ENCODE measurements at places on chromosomes 6 and 20. TPM values are rescaled to one million over a fixed set of nuclear protein-coding genes. Genes with fewer than 3 reads are reported as not detected.

The AKAP12 gene
- 62.0 TPM for polyA plus RNA-seq

The HS3ST5 gene
- not detected for polyA plus RNA-seq

The MYB gene
- polyA plus RNA-seq: 0.09 TPM

- peak; percentile 29 for DNase-seq
Observed at GRCh38 chr20:36465109-36466080, 75.9 kb upstream of the MYL9 start.

- DNase-seq: no peak
Observed at GRCh38 chr20:54608039-54608745, 132.8 kb downstream of the DOK5 start.

GRCh38 chr6:7165890-7166267, 58.1 kb downstream of the RREB1 start:
- DNase-seq: no peak

GRCh38 chr6:11972806-11973205, 39.3 kb upstream of the HIVEP1 start:
- no peak for DNase-seq

DNA sequence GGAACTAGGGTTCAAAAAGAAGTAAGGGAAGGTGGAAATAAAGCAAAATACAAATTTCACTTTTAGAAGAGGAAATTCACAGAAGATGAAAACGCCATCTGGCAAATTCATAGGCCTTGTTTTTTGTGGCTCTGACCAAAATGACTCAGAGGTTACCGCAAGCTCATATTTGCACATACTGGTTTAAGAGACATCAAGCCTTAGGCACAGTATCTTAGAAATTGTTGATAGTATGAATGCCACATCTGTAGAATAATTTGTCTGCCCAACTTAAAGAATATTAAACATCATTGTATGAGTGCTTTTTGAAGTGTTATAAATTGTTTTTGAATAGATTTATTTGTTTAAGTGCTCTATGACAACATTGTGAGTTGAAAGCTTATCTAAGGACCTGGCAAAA, 10.6 kb downstream of the TAAR1 start:
- DNase-seq: no peak

DNA sequence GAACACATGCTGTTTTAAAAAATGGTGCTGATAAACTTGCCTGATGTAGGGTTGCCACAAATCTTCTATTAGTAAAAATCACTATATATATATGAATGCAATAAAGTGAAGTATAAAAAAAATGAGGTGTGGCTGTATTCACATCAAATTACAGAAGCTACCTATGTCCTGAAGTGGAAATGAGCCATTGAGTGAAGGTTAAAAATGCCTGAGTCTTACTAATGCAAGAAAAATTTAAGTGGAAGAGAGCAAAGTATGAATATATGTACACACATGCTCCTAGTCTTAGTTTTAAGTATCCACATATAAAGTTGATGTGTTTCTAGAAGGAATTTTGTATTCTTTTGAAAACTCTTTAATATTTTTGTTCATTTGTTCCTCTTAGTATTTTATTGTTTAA, 808.3 kb upstream of the MAN1A1 start:
- no peak for DNase-seq

DNA sequence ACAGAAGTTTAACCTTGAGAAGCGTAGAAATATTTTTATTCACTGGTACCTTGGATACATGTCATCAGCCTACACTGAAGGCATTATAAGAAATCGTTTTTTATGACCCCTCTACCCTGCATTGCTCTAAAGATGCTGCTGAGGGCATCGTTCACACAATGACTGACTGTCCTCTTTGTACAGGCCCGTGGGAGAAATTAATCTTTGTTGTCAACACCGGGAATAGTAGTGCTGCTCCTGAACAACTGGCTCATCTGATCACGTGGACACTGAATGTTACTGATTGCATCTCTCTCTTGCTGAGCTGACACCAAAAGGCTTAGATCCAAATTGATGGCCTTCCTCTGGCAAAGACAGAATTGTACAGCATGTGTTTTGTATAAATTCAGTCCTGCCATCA, 157.1 kb upstream of the SMLR1 start:
- no peak for DNase-seq

DNA sequence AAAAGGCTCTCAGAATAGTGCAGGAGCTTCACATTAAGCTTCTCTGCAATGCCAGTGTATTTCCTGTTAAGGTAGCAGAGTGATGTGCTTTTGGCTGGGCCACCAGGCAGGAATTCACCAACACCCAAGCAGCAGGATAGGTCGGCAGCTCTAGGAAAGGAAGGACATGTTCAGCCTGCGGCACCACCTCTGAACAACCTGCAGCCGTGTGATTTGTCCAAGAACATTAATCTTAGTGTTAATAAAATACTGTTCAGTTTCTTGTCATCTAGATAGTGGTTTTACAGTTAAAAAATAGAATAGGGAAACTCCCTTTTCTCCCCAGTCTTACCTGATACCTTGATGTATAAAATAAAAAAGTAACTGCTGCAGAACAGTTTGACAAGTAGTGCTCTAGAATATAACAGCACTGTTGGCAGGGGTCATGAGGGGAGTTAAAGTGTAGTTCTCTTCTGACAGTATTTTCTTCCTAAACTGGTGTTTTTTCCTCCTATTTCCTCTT, 18.8 kb downstream of the ZNF292 start:
- no peak for DNase-seq

DNA sequence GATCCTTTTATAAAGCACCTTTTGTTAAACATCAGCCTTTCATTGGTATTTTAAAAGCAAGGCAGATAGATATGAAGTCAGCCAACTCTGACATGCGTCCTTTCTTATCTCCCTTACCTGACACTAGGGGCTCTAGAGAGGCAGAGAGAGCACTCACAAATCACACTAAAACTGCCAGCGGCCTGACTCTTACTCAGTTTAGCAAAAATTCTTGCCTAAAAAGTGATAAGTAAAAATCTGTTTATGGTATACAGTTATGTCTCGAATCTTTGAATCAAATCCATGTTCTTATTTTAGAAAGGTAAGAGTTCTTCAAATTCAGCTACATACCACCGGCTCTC, 10.4 kb upstream of the TDRD6 start:
- DNase-seq: no peak

GRCh38 chr6:5132731-5133130, 47.6 kb downstream of the PPP1R3G start:
- DNase-seq: peak; percentile 91

DNA sequence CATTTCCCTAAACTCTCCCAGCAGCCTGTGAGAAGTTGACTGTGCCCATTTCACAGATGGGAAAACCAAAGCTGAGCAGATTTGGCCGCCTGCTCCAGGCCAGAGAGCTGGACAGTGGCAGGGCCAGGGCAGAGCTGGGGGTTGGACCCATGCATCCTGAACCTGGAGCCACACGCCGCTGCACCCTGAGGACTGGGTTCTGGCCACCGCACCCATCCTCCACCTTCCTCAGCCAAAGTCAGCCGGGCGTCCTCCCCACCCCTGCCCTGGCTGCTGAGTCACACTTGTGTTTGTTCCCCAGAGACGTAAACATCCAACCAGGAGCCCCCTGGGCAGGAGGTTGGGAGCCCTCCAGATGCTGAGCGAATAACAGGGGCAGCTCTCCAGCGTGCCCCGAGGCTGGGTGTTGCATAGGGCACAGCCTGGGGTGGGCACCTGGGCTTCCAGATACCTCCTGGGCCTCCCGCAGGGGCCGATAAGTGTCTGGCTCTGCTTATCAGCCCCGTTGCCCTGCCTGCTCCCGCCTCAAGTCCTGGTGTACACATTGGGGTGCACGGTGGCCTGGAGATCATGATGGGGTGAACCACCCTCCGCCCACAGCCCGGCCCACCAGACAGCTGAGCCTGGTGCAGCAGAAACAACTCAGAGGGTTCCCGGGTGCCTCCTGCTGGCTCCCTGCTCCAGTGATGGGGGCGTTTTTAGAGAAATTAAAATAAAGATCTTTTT, 23.8 kb downstream of the RBM38 start:
- DNase-seq: no peak

DNA sequence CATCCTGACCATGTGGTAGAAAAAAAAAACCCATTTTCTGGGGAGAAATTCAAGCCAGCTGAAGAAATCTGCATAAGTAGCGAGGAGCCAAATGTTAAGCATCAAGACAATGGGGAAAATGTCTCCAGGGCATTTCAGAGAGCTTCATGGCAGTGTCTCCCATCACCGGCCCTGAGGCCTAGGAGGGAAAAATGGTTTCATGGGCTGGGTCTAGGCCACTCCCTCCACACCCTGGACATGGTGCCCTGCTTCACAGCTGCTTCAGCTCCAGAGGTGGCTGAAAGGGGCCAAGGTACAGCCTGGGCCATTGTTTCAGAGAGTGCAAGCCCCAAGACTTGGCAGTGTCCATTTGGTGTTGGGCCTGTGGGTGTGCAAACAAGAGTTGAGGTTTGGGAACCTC, 34.4 kb upstream of the B3GAT2 start:
- no peak for DNase-seq

DNA sequence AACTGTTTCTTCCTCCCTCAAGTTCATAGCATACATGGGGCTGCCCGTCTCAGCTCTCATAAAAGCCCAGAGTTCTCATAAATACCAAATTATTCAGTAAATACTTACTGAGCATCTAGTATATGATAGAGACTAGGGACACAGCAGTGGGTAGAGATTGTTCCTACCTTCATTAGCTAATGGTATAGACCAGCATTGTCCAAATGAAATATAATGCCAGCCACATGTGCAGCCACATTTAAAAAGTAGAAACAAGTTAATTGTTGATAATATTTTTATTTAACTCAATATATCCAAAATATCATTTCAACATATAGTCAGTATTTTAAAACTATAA, 1.2 kb downstream of the TTLL9 start:
- no peak for DNase-seq

All from AG04450 (cell line).